ENCODE measurements at places on chromosomes 6 and 20. TPM values are rescaled to one million over a fixed set of nuclear protein-coding genes. Genes with fewer than 3 reads are reported as not detected.

ARG1 gene
- total RNA-seq, result not detected

DNA sequence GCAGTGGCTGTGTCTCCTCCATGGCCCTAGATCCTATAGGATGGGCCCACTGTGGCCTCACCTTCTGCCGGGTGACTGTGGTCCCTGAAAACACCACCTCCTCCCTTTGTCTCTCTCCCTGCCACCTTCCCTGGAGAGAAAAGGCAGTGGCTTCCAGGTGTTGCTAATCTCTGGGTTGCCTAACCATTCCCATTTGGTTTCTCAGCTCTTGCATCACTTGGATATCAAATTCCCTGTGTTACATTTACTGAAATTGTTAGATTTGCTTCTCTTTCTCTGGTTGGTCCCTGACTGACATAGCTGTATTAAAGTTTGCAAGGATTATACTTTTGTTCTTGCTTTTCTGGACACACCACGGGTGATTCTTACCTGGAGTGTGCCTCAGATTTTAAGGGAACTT lies 9.3 kb upstream of the ZFP64 start:
- DNase-seq, result no peak

DNA sequence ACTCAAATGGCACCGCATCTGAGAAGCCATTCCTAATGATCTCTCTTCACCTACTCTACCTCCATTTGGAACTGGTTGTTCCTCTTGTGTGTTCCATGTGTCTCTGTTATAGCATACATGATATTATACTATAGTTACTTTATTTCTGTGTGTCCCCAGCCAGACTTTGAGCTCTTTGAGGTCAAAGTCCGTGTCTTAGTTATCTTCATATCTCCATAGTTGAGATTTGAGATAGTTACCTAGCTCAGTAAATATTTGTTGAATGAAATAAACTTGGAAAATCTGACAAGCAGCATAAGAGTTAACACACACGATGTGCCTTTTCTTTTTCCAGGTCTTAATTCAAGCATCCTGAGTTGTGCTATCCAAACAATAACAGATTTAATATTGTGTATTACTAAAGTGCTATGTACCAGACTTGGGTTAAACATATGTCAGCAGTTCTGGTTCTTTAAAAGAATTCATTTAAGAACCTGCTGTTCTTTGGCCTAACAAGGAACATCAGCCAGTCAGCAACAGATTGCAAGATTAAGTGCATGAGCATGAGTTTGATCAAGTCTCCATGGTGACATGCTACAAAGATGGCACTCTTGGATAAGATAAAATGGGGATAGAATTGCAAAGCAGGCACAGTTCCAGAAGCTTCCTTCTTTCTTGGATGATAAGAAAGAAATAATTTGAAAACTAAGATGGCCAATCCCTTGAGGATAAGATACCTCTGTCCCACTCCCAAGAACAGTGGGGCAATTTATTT lies 8.7 kb upstream of the TNFRSF21 start:
- no peak for DNase-seq

GRCh38 chr6:147071776-147072175 lies 132.4 kb upstream of the STXBP5 start:
- no peak for DNase-seq

- DNase-seq, result no peak
Observed at GRCh38 chr20:59580146-59580946, 24.0 kb upstream of the PHACTR3 start.

- DNase-seq, result no peak
Observed at GRCh38 chr6:163992701-163993100, 578.2 kb downstream of the QKI start.

Data from natural killer cell (primary cell).